ENCODE measurements at places on chromosomes 16 and 17. TPM values are rescaled to one million over a fixed set of nuclear protein-coding genes. Genes with fewer than 3 reads are reported as not detected.

DNA sequence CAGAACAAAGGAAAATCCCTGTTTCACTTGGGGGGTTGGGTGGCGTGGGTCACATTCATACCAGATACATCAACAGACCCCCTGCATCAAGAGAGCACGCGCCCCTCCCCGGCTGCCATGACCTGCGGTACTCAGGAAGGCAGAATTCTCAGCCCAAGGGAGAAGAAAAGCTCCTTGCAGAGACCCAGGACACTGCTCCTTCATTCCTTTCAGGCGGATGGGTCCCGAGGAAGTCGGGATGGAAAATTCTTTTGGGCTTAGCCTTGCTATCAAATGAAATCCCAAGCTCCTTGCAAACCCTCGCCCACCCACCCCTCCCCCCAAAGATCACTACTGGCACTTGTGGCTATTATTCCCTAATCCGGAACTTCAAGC is 40.6 kb downstream of the HIC1 start:
- no peak overlapping the region for H3K27ac ChIP-seq
- no peak for DNase-seq
- H3K36me3 ChIP-seq: 0 out of 2 replicates have a peak, but pooled peaks cover 8% of the 10 kb centered on the region

GRCh38 chr17:59892251-59892923 is 356 bp downstream of the TUBD1 start:
- no peak for DNase-seq
- H3K4me1 ChIP-seq: peaks cover 10% of the 10 kb centered on the region
- H3K36me3 ChIP-seq: peaks cover 19% of the 10 kb centered on the region

- DNase-seq: no peak
- H3K4me1 ChIP-seq: peaks cover 21% of the 10 kb centered on the region
- no peak overlapping the region for H3K4me3 ChIP-seq
Observed at GRCh38 chr17:76272541-76273444, 7.6 kb downstream of the UBALD2 start.

Gene KRT27
- total RNA-seq: not detected

DNA sequence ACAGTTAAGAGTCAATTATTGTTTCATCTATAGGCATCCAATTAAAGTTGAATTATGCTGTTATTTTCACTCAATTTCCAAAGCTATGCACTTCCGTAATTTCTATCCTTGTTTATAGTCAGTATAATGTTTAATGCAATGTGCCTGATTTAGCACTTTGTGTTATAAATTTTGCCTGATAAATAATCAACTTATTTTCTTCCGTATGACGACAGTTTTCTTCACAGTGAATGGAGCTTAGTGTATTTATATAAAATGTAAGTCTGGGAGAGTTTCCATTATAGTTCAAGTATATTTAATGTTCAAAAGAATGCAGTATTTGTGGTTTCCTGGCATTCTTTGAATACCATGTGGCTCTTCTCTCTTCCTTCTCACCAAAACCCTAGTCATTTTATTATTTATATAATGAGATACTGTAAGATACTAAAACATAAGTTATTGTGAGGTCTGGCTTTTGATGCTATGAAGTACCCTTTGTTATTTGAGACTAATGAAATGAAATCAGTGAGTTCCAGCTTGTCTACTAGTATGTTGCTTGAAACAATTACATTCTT is 240.6 kb downstream of the PRKCA start:
- peak overlapping the region; percentile 84 for H3K27ac ChIP-seq
- no peaks in the 10 kb centered on the region for H3K27me3 ChIP-seq
- no peak for DNase-seq
- no peak overlapping the region for H3K4me3 ChIP-seq
